ENCODE measurements at places on chromosomes 7 and 10. TPM values are rescaled to one million over a fixed set of nuclear protein-coding genes. Genes with fewer than 3 reads are reported as not detected.

The RAB19 gene
- polyA plus RNA-seq = not detected

The CXCL12 gene
- polyA plus RNA-seq = 143 TPM

GRCh38 chr10:85900487-85900886, 466.1 kb downstream of the GRID1 start:
- DNase-seq = no peak

DNA sequence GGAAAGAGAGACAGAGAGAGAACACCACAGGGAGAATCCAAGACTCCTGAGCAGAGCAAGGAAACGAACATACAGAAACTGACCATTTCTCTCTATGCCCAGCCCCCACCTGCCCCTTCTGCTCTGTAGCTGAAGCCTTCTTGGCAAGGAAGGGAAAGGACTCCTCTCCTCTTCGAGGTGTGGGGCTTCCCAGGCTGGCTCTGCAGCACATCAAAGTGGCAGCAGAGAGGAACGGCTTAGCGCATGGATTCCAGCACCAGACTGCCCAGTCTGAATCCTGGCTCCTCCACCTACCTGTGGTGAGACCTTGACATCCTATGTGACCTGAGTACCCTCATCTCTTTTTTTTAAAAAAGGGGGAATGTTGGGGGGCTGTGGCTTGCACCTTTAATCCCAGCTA, 69.4 kb downstream of the SH3PXD2A start:
- no peak for DNase-seq

DNA sequence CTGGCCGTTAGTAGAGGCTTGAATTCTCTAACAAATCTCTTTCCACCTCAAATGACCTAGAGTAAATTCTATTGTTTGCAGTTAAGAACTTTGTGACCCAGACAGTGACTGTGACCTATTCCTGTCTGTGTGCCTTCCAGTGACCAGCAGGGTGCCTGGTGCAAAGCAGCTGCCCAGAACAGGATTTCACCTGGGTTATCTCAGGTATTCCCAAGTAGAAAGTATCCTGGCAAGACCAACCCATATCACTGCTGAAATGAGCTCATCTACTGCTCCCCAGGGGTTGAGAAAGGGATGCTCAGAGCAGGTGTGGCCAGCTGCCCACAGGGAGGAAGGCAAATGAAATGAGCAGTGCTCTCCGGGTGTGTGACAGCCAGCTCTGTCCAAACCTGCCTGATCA, 2.1 kb upstream of the MSMB start:
- no peak for DNase-seq

- no peak for DNase-seq
Observed at GRCh38 chr7:96636979-96637378, 72.7 kb downstream of the SEM1 start.

DNA sequence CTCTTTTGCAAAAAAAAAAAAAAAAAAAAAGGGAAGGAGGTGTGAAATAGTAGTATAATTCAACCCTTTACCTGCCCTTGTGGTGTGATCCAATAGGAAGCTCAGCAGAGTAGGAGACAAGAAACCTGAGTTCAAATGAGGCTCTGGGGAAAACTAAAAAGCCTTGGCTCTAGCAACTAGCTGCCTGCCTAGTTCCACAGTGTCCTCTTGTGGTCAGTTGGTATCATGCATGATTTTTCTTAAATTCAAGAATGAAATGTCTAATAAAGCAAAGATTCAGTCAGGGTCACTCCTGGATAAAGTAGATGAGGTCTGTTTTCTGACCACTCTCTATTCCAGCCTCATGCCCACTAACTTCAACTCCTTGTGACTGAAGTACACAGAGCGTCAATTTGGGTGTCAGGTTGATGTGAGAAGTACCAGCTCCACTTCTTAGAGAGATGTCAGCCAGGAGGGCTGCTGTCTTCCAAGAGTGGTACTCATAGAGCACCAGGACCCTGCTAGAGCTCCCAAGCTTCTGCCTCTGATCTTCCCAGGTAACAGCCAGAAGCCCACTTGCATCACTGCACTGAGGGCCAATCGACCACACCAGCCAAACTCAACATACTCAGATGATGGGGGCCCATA, 10.5 kb downstream of the LSM5 start:
- DNase-seq = no peak

DNA sequence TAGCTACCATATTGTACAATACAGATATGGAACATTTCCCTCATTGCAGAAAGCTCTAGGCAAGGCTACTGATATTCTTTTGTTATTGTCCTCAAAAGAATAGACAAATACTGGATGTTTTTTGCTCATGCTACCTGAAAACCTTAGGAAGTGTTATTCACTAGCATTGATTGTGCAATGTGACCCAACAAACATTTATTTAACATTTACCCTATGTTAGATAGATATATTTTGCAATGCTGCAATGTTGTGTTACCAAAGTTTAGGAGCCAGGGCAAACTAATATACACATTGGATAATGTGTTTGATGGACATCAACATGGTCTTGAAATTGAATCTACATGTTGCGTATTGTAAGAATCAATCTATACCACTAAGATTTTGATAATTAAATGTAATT, 112.8 kb upstream of the CREB5 start:
- DNase-seq = no peak

All from ovary (tissue), 10 donors.